ENCODE measurements at places on chromosomes 11 and 22.

GRCh38 chr22:38712486-38713207 lies 6.9 kb downstream of the GTPBP1 start:
- DNase-seq, result no peak

DNA sequence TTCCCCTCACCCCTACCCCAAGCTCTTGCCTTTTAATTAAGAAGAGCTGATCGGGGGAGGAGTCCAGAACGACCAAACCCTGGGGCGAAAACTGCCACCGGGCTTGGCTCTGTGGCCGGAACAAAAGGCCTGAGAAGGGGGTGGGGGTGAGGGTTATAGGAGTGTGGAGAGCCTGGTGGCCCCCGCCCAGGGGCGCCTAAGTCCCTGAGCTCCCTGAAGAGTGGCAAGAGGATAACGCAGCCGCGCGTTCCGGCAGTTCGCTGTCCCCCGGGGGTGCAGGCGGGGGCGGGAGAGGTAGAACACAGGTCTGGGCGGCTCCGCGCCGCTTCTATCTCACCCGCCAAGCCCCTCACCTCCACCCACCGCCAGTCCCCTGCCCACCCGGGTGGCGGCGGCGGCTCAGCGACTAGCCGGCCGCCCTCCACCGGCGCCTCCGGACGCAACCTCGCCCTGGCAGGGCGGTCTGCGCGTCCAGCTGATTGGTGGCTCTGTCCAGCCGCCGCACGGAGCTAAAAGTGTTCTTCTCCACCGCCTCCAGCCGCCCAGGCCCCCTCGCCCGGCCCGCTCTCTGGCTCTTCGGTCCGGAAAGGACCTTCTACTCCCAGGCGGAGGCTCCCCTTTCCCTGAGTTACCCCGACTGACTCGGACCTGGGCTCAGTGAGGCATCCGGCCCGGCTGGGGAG lies 18.7 kb upstream of the BDNF start:
- no peak for DNase-seq

DNA sequence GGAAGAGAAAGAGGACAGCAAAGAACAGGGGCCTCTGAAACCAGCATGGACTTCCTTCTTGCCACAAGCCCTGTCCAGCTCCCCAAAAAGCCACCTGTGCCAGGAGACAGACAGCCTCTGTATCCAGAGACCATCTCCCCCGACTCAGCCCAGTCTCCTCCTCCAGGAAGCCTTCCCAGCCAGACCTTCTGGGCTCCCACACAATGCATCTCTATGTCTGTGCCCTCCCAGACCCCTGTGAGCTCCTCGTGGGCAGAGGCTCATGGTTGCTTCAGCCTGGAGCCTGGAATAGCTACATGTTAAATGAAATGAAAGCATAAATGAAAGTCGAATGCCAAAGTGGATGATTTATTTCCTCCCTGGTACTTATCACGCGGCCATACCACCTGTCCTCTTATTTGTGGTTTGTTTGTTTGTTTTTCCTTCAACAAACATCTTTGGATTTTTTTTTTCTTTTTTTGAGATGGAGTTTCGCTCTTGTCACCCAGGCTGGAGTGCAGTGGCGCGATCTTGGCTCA lies 7.3 kb upstream of the ARAP1 start:
- DNase-seq, result no peak

DNA sequence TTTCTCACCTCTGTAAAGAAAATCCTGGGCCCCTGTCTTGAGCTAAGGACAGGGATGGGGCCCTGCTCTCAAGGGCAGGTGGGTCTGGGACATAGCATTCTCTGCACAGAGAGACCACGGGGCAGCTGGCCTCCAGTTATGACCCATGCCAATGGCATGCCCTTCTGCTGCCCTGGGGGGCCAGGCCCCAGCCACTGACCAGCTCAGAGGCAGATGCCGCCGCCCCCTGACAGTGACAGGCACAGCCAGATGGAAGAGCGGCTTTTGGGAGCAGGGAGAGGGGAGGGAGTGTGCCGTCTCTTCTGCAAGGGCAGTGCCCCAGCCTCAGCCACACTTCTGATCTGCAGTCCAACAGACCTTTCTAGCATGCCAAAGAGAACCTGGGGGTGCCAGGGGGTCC lies 114.8 kb upstream of the NAV2 start:
- DNase-seq, result no peak

GRCh38 chr11:78050964-78051831 lies 12.5 kb upstream of the THRSP start:
- DNase-seq, result no peak

- DNase-seq, result no peak
Observed at GRCh38 chr11:11553573-11553972, 68.2 kb downstream of the GALNT18 start.

- DNase-seq, result no peak
Observed at GRCh38 chr11:94455861-94456260, 37.8 kb downstream of the MRE11 start.

DNA sequence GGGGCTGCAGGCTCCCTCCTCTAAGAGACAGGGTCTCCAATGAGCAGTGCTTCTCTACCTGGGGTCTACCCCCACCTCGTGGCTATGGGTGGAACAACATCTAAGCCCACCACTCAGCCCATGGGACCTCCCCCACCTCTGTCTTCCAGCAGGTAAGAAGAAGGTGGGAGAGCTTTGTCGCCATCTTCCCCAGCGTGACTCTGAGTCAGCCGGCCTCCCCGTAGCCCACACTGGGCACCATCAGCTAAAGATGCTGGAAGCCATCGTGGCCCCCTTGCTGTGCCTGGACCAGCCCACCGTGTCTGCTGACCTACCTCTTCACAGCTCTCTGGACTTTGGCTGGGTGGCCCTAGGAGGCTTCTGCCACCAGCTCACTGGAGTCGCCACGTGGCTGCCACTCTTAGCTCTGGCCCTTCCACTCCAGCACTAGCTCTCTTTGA lies 944 bp downstream of the C11orf86 start:
- no peak for DNase-seq

GRCh38 chr11:3627291-3627690 lies 14.5 kb downstream of the ART5 start:
- DNase-seq, result no peak

DNA sequence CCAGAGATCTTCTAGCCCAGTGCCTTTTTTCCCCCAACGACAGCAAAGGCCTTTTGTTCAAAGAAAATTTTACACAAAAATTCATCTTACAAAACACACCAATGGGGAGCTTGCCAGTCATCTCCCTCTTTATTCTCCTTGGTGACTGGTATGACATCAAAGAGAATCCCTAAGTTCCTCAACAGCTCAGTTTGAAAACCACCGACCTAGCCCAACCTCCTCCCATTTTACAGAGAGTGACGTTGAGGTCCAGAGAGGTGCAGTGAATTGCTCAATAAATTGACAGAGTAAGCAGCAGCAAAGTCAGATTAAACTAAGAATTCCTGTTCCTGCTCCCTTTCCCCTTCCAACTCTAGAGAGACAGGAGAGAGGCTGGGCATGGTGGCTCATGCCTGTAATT lies 7.8 kb downstream of the SLC43A3 start:
- DNase-seq, result no peak

DNA sequence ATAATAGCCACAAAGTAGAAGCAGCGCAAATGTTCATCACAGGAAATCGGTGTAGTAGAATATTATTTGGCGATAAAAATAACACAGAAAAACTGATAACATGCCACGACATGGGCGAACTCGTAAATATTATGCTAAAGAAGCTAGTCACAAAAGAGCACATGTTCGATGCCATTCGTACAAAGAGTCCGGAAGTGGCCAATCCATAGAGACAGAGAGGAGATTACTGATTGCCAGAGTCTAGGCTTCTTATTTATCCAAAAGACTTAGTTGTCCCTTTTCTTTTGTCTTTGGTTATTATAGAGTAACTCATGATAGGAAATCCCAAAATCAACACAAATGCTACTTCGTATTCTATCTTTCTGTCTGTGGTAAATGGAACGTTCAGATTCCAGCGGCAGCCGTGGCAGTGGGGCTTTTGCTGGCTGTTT lies 56.5 kb downstream of the MED15 start:
- no peak for DNase-seq

DNA sequence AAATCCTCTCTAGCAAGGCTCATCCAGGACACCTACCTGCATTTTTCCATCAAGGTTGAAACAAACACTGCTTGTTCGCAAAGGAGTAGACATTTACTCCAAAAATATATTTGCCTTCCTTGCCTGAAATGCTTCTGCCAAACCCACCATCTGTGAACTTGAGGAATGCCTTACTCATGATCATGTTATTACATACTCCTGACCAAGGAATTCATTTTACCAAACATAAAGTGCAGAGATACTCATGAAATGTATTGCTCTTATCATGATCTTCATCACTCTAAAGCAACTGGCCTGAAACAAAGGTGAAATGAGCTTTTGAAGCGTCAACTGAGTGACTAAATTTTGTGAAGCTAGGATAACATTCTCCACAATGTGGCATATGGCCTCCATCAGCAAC lies 243.1 kb upstream of the CCDC179 start:
- no peak for DNase-seq

GRCh38 chr11:70762810-70763209 lies 364.5 kb downstream of the CTTN start:
- no peak for DNase-seq

DNA sequence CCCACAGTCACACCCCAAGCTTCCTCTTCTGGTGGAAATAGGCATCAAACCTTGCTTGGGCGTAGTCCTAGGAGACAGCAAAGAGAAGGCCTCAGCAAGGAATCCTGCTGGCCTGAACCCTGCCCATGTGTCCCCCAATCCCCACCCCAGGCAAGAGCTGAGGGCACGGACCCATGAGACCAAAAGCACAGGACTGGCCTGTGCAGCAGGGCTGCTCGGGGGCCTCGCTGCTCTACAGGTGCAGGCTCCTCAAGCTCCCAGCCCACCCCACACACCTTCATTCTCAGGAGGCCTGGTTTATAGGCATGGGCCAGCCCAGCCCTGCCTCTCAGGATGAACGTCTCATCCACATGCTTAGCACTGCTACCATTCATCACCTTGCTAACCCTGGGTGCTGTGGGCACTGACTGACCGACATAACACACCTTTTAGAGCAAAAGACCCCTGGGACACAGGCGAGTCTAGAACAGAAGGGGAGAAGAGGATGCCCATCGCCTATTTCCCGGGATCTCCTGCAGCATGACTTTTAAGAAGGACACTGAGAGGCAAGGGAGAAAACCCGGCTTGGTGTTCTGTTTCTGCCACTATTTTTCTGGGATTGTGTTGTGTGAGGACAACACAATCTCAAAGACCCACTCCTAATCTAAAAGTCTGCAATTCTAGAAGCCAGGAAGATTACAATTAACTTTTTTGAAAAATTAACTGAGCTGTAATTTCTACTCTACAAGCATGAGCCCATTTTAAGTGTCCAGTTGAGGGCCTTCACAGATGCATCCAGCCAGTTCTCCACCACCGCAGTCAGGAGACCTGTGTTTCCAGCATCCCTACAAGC lies 15.4 kb downstream of the TCIRG1 start:
- no peak for DNase-seq

- no peak for DNase-seq
Observed at GRCh38 chr22:33465554-33465953, 407.4 kb upstream of the SYN3 start.

DNA sequence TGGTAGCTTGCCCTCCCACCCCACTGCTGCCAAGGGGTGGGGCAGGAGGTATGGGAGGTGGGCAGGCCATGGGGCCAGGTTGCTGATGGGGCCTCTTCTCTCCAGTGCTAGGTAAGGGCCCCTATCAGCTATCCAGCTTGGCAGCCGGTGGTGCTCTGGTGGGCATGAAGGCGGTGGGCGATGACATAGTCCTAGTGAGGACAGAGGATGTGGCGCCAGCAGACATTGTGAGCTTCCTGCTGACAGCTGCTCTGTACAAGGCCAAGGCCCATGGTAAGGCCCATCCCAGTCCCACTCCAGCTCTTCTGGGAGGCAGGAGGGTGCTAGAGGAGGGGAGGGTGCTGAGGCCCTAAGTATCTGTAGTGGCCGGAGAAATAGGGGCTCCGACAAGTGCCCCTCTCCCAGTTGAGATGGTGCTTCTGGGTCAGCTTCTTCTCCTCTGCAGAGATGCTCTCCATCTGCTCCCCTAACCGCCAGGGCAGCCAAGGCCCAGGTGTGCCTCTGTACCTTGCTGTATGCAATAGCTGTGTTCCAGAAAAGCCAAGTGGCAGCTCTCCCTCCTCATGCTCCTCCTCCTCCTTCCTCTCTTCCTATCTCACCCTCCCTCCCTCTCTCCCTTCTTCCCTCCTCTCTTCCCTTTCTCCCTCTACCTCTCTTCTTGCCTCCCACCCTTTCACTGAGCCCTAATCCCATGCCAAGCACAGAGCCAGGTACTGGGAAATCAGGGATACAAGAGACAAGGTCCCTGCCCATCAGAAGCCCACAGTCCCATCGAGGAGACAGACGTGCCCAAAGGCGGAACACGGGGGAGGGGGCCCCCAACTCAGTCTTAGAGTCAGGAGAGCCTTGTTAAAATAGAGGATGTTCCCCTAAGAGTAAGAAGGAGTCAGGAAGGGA lies 55.3 kb downstream of the OTOG start:
- no peak for DNase-seq

GRCh38 chr22:32216911-32217310 lies 12.0 kb upstream of the RFPL2 start:
- no peak for DNase-seq

GRCh38 chr11:2574553-2575535 lies 125.0 kb downstream of the KCNQ1OT1 start:
- no peak for DNase-seq

DNA sequence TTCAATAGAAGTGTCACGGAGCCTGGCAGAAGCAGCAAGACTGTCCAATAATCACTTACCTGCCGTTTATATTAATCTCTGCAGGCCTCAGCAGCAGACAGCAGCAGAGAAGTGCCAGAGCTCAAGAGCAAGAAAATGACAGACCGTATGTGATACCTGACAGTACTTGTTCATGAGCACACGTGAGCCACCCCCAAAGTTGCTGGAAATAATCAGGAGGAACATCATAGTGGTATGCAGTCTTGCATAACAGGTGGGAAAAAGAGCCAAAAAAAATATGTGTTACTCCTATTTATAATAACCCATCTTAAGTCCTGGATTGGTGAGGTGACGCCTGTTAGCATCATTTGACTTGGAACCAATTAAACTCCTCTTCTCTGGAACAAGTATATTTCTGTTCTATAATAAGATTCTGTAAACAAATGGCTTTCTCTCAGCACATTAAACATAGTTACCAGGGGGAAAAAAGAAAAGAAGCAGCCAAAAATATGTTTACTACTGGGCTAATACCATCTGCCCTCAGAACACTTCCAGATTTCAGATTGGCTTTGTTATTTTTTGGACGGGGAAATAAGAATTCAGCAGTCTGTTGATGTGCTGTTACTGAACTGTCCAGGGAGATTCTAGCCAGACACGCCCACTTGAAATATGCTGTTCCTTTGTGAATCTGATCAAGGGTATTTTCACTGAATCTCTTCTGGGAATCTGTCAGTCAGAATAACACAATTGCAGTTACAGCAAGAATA lies 7.9 kb upstream of the SLN start:
- DNase-seq, result no peak

- no peak for DNase-seq
Observed at GRCh38 chr11:67051945-67052488, 4.6 kb upstream of the RHOD start.

- no peak for DNase-seq
Observed at GRCh38 chr11:66850588-66851238, 6.2 kb upstream of the LRFN4 start.
